ENCODE measurements at places on chromosomes 4 and X. TPM values are rescaled to one million over a fixed set of nuclear protein-coding genes. Genes with fewer than 3 reads are reported as not detected.

GRCh38 chrX:20829665-20830491 lies 544.3 kb upstream of the CNKSR2 start:
- no peak for DNase-seq

DNA sequence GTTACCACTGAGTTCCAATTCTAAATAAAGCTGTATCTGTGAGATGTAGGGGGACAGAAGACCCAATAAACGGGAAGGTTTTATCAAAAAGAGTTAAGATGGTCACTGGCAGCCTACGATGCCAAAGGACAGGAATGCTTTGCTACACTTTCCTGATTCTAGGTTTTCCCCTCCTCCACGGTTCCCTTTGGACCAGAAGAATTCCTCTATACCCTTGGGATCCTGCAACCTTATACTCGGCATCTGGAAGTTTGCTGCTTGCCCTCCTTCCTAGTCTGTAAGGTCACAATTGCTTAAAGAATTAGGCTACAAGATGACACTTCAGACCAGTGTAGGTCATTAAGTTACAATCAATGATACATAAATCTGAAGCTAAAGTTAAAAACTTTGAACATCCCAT lies 64.3 kb downstream of the SCML2 start:
- DNase-seq, result no peak

- no peak for DNase-seq
Measured at GRCh38 chr4:47536966-47537365, 51.9 kb downstream of the ATP10D start.

- DNase-seq, result no peak
Measured at GRCh38 chr4:40461062-40461461, 125.9 kb downstream of the CHRNA9 start.

GRCh38 chr4:25527034-25527433 lies 128.6 kb upstream of the SLC34A2 start:
- no peak for DNase-seq

- DNase-seq, result no peak
Measured at GRCh38 chrX:85619962-85620361, 240.5 kb upstream of the POF1B start.

DNA sequence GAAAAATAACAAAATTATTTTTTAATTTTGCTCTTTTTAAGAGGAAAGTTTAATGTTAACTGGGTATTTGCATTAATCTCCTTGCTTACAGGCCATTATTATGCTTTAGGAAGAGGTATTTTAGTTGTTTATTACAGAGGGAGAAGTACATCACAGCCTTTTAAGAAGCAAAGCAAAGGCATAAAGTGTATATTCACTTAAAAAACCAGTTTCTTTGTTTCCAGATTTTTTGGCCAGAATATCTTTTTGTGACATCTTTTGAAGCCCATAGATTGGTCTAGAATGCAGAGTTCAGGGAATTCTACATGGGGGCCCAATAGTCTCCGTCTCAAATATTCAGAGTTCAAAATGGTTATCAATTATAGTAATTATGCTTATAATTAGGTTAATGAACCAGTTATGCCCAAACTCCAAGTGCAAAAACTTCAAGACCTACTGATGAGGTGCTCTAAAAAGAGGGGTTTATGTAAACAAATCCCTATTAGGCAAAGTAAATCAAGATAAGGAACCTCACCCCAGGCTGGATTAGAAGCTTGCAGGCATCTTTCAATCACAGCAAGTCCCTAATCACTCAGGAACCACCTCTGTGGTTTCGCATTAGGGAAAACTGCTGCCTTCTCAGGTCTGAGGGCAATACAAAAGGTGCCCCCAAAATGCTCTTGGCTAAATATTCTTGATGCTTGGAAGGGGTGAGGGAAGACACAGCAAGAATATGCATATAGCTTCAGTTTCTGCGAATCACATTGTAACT lies 1.4 kb downstream of the CXXC4 start:
- DNase-seq, result no peak

DNA sequence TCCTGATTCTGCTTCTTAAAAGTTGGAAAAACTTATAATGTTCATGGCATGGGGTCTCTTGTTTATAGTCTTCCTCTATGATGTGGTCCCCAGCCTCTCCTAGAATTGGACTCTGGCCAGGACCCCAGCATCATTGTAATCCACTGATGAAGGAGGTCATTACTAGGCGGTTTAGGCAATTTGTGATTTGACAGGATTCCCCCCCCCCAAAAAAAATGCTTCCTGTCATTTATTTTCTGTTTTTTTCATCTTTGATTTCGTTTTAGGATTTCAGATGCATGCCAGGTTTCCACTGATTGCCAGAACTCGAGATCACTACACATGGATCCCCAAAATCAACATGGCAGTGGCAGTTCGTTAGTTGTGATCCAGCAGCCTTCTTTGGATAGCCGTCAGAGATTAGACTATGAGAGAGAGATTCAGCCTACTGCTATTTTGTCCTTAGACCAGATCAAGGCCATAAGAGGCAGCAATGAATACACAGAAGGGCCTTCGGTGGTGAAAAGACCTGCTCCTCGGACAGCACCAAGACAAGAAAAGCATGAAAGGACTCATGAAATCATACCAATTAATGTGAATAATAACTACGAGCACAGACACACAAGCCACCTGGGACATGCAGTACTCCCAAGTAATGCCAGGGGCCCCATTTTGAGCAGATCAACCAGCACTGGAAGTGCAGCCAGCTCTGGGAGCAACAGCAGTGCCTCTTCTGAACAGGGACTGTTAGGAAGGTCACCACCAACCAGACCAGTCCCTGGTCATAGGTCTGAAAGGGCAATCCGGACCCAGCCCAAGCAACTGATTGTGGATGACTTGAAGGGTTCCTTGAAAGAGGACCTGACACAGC lies 4.9 kb downstream of the SPRY1 start:
- DNase-seq, result no peak

- no peak for DNase-seq
Measured at GRCh38 chrX:46666831-46667230, 92.1 kb downstream of the SLC9A7 start.

DNA sequence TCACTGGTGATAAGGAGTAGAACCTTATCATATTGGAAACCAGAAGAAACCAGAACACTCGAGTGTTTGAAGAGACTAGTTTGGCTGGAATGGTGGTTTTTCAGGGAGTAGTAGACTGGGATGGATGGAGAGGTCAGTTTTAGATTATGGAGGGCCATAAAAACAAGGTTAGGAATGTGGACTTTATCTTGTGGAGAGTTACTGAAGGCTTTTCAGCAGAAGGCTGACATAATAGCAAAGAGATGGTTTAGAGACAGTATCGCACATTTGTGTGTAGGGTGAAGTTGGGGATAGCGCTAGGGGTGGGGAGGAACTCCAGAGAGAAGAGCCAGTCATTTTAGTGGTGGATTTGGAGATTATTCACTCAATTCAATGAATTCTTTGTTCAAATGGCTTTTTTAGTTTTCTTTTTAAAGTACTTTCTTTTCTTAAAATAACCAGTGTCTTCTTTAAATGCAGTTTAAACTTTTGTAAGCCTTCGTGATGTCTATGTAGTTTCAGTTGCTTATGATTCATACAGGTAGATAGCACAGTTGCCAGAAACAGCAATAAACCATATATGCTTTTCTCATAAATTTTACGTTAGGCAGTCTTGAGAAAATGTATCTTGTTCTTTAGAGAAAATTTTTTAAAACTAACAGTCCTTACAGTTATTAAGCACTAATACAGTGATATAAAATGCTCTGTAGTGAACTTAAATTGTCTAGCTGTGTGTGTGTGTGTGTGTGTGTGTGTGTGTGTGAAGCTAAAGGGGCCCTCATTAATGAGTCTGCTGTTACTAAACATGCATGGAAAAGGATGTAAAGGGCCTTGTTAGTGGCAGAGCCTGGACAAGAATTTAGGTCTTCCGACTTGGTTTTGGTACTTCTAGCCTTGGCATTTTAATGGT lies 3.8 kb downstream of the ARHGAP10 start:
- no peak for DNase-seq

GRCh38 chr4:182507805-182508204 lies 264.6 kb downstream of the TENM3 start:
- DNase-seq, result no peak

DNA sequence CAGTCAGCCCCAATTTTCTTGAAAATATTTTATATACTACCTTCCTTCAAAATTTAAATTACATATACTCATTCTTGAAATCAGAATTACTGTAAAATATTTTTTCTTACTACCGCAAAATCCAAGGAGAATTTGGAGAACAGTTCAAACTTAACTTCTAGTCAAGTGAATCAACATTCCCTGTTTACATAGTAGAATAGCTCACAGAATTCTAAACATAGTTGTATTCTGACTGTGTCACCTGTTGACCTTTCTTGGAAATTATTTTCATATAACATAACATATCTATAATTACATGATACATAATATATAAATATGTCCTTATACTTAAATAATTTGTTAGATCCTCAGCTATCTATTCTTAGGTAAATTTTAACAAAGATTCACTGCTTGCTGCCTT lies 31.0 kb upstream of the FGF5 start:
- no peak for DNase-seq

DNA sequence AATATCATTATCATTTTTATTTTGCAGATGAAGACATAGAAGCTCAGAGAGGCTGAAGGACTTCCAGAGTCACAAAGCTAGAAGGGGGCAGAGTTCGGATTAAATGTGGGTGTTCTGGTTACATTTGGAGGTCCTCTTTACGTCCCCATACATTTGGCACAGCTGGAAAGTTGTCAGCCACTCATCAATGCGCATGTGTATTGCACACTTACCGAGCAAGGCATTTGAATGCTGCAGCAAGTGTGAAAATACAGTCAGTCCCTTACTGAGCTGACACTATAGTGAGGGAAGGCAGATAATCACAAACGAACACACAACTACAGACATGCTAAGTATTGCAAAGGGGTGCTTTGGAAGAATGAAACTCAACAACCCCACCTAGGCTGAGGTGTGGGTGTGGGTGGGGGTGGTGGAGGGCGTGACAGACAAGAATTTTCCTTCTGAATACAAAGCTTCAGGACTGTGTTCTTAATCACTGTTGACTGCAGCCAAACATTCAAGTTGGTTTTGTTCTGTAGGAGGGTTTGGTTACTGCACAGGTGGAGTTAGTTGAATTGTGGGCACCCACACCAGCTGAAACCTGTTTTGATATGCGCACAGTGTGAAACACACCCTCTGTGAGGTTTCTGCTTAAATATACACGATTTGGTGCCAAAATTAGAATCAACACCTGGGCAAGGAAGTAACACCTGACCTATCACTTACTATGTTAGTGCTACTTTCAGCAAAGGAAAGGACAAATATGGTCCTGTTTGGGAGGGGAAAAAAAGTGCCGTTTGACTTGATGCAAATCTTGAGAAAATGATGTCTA lies 72.4 kb downstream of the COQ2 start:
- peak; percentile 86 for DNase-seq

DNA sequence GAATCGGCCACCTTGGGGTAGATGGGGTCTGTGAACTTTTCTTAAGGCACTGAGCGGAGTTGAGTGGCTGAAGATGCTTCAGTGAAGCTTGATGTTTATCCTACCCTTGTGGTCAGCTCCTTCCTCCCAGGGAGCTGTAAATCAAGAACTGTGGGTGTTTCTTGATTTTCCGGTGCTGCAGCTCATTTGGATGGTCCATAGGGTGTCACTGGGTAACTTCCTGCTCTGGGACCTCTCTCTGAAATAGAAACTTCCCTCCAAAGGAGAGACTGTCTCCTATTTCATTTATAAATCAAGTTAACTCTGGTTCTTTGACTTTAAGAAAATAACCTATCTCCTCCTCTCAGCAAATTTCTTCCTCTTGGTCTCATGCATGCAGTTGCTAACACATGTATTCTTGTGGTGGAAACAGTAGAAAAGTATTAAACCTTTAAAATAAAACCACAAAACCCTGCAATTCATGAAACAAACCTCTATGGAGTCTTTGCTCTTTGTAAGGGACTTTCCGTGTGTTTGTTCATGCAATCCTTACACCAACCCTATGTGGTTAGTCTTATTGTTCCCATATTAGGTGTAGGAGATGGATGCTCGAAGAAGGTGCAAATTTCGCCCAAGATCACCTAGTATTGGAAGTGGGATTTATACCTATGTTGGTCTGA lies 110.3 kb downstream of the SHROOM3 start:
- DNase-seq, result peak; percentile 60

GRCh38 chrX:85065512-85066198 lies 62.0 kb downstream of the APOOL start:
- DNase-seq, result no peak

DNA sequence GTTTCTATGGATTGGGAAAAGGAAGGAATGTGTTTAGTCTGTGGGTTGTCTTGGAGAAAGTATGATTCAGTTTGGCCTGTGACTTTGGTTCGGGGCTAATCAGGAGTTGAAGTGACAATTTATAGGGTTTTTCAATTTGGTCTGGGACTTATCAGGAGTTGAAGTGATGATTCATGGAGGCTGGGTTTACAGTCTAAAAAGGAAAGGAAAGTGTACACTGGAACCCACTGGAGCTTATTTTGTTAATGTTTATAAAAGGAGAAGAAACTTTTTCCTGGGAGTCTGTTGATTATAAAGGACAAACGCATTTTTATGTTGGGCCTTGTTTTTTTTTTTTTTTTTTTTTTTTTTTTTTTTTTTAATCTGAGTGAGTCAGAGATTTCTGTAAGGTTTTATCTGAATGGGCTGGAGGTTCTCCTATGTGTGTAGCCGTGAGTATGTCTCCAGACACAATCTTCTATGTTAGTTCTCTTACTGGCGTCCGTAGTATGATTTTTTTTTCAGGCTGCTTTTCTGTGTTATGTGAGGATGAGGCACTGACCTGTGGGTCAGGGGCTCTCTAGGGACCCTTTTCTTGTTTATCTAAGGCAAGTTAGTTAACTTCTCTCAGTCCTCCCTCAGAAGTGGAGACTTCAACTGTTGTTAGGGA lies 33.0 kb upstream of the RAB9B start:
- no peak for DNase-seq

- DNase-seq, result no peak
Measured at GRCh38 chr4:73715659-73716058, 24.7 kb upstream of the CXCL8 start.

DNA sequence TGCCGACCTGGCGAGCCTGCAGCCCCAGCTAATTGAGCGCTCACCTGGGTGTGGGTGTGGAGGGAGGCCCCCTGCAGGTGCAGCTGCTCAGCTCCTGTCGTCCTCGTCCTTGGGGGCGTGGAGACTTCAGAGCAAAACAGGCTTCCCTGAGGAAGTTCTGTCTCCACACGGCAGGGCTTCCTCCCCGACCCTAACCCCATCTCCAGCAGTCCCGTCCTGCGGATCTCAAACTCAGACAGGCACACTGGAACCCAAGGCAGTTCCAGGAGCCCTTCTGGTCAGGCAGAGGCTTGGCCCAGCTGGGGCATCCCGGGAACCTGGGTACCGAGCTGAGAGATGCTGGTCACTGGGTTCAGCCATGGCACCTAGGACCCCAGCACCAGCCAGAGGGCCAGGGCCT lies 24.4 kb downstream of the TACC3 start:
- no peak for DNase-seq

GRCh38 chrX:153667956-153668396 lies 5.6 kb downstream of the PNCK start:
- peak; percentile 92 for DNase-seq

GRCh38 chrX:3263681-3264126 lies 82.7 kb downstream of the MXRA5 start:
- DNase-seq, result no peak

- peak; percentile 68 for DNase-seq
Measured at GRCh38 chr4:40909363-40909876, 159.7 kb downstream of the NSUN7 start.

PDE5A gene
- 0.09 TPM for total RNA-seq

CWH43 gene
- not detected for total RNA-seq

ZDHHC9 gene
- total RNA-seq, result 13.4 TPM

SPIN4 gene
- total RNA-seq, result 4.9 TPM

H2BW1 gene
- not detected for total RNA-seq

SHISA3 gene
- 0.23 TPM for total RNA-seq

S100P gene
- 2.1 TPM for total RNA-seq

TCEAL9 gene
- total RNA-seq, result 0.37 TPM

FAM241A gene
- total RNA-seq, result 6.2 TPM

ZNF595 gene
- 3.9 TPM for total RNA-seq
